ENCODE measurements at places on chromosomes 4 and X.

GRCh38 chr4:1082215-1083182 is 30.9 kb downstream of the RNF212 start:
- peak; percentile 21 for DNase-seq

DNA sequence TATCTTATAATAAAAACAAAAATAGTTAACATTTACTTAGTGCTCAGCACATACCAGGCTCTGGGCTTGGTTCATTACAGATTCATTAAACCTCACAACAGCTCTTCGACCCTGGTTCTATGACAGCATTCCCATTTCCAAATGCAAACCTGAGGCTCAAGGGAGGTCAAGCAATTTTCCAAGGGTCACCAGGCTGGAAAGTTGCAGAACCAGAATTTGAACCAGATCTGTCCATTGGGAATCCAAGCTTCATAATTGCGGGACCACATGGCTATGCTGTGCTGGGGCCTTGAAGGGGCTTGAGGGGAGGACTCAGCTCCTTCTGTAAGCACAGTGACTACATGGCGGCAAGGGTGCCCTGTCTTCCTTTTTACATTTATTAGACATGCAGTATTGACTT is 197.3 kb upstream of the LNX1 start:
- DNase-seq, result no peak

- no peak for DNase-seq
Measured at GRCh38 chr4:184406958-184407391, 67.4 kb downstream of the IRF2 start.

- no peak for DNase-seq
Measured at GRCh38 chr4:25757452-25757851, 101.8 kb downstream of the SLC34A2 start.

DNA sequence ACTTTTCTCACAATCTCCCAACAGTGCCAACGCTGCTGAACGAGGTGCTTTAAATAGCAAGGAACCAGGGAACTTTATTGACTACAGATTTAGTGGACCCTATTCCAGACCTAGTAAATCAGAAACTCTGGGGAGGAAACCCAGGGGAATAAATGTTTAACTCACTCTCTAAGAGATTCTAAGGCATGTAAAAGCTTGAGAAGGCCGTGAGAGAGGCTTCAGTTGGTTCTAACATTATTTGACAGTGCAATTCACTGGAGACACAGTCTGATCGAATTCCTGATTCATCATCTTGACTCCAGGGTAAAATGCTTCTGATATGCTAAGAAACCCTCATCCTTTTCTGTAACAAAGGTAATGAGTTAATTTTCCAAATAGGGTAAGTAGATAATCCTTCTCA is 494.4 kb downstream of the KCNIP4 start:
- DNase-seq, result no peak

- DNase-seq, result no peak
Measured at GRCh38 chrX:39819921-39820849, 277.6 kb downstream of the BCOR start.

DNA sequence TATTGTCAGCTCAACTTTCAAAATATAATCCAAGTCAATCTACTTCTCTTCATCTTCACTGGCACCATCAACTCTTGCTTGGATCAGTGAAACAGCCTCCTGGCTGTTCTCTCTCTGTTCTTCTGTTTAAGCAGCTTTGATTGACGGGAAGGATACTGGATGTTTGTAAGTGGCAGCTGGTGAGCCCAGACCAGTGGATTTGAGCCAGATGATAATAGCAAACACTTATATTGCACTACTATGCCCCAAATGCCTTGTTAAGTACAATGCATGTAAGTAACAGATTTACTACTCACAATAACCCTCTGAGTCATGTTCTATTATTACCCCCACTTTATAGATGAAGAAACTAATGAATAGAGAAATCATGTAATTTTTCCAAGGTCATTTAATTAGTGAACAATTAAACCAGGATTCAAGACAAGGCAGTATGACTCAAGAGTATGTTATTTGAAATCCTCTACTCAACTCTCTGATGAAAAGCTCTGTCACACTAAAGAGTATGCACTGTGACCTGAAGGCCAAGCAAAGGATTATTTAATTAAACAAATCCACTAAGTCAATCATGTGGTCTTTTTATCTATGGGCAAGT is 44.8 kb downstream of the SPANXN3 start:
- peak; percentile 48 for DNase-seq

GRCh38 chr4:93879919-93880318 is 51.4 kb downstream of the ATOH1 start:
- no peak for DNase-seq

DNA sequence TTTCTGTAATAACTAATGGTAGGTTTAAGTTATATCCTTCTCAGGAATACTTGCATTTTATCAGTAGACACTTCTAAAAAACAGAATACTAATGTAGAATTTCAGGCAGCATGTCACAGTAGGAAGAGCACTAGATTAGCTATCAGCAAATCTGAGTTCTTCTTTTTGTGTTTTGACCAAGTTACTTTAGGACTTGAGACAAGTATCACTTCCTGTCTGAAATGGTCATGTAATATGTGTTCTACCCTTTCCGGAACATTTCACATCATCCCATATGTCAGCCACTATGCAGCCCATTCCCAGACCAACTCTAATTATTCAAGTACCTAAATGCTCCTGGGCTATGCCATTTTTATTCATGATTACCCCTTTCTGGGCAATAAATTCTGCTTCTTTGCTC is 401.8 kb upstream of the RPS6KA3 start:
- DNase-seq, result no peak

DNA sequence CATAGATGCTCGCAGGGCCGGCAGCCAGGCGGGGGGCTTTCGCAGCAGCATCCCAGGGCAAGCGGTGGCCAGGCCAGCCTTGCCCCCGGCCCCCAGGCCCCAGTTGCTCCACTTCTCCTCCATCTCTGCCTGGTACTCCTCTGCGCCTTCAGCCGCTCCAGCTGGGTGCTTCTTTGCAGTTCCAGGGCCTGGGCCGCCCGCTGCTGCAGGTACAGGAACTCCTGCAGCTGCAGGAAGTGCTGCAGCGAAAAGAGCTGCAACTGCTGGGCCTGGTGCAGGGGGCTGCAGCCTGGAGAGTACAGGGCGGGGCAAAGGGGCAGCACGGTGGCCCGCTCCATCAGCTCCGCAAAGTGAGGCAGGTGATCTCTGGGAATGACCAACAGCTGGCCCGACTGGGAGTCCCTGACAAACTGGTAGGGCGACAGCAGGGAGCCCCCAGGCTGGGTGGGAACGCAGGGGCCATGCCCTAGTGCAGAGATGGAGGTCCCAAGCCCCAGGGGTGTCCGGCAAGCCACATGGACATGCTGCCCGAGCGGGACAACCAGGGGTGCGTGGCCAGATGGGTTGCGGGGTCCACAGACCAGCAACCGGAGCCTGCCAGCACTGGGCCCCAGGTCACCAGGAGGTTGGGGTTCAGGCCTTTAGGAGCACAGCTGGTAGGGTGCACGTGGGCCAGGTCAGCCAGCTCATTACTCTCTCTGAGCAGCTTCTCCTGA is 75.9 kb upstream of the UCP1 start:
- DNase-seq, result no peak

GRCh38 chr4:27090406-27090805 is 229.8 kb downstream of the STIM2 start:
- no peak for DNase-seq

DNA sequence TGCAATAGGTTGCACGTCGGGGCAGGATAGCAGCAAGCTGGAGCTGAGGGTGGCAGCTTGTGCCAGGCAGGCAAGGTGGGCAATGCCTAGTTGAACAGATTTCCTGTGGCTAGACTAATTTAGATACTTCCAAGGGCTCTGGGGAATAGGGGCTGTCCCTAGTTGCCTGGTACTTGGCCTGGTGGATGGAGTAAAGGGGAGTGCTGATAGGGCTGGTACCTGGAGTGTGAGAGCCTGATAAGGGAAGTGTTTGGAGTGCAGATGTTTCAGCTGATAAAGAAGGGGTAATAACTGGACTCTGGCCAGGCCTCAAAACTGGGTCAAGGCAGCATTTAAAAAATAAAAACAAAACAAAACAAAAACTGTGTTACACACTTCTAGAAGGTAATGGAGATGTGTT is 665.5 kb downstream of the CCSER1 start:
- DNase-seq, result no peak

GRCh38 chr4:37431417-37431743 is 186.8 kb downstream of the NWD2 start:
- DNase-seq, result no peak

DNA sequence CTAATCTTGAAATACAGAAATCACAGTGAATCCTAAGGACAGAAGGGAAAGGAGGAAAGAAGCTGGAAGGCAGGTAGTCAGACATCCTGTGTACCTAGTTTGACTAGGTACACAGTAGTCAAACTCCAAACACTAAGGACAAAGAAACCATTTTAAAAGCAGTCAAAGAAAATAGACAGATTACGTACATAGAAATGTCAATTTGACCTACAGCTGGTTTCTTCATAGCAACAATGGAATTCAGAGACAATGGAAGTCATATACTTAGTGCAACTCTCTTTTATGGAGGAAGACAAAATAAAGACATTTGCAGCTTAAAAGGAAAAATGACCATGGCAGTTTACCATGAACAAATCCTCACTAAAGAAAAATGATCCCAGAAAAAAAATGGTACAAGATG is 79.0 kb downstream of the NEUROG2 start:
- DNase-seq, result no peak

GRCh38 chr4:173181848-173182247 is 13.2 kb downstream of the GALNT7 start:
- no peak for DNase-seq

DNA sequence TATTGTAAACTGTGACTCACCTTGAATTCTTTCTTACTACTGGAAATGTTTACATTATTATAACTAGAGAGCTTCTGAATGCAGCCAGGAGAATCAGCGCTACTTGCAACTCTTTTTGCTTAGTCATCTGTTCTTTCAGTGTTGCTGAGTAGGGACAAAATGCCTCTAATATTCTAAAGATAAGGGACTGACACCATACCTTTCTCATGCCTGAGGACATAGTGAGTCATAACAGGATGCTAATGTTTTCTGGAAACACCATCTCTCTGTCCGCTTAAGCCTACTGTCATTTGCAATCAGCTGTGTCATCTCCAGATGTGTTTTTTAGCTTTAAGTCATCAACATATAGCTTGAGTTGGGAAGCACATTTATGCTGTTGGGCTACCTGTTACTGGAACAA is 108.3 kb downstream of the QRFPR start:
- DNase-seq, result no peak

DNA sequence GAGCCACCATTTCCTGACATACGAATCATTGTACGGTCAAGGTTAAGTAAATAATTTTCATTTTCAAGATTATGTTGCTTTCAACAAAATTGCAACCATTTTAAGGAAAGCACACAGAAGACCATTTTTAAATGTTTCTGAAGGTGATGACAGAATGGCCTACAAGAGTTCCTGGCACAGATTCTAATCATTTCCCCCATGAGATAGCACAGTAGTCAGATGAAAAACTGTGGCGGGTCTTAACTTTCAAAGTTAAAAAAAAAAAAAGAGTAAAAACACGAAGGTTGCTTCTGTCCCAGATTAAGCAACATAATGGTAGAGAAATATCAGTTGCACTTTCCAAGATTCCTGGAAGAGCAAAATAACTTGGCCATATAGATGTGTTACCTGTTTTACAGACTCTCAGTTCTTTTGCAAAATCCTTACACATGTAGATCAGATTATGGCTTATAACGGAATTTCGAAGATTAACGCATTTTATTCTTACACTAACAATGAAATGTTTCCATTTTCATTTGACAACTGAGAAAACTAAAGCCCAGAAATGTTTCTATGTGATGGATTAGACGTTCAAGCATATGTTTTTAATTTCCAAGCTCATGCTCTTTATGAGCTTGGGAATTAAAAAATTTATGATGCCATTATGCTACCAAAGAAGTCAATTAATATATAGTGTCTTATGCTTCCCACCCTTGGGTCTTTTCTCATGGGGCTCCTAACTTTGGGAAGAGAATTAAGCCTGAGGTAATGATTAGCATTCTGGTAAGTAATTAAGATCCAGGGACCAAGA is 335.1 kb upstream of the CLNK start:
- DNase-seq, result no peak

- no peak for DNase-seq
Measured at GRCh38 chrX:13697455-13697854, 8.5 kb downstream of the RAB9A start.

DNA sequence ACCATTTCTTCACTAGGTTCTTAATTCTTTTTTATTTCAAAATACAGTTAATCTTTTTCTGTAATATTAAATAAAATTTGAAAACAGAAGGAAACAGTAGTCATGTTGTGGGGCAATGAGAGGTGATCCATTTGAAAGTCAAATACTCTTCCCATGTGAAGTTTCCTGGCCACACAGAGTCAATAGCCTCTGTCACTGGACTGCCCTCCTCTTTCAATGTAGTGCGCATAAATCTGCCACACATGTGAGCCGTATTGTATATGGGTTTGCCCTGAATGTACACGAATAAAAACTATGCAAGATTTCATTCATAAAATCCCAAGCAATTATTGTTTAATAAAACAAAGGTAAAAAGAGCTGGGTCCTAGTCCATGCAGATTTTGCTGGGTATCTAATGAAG is 59.1 kb downstream of the NKX6-1 start:
- no peak for DNase-seq

GRCh38 chrX:125621588-125621927 is 301.9 kb downstream of the TEX13C start:
- DNase-seq, result no peak

GRCh38 chrX:55839485-55839884 is 121.9 kb downstream of the RRAGB start:
- DNase-seq, result no peak

- no peak for DNase-seq
Measured at GRCh38 chr4:81789741-81790399, 318.2 kb upstream of the RASGEF1B start.

DNA sequence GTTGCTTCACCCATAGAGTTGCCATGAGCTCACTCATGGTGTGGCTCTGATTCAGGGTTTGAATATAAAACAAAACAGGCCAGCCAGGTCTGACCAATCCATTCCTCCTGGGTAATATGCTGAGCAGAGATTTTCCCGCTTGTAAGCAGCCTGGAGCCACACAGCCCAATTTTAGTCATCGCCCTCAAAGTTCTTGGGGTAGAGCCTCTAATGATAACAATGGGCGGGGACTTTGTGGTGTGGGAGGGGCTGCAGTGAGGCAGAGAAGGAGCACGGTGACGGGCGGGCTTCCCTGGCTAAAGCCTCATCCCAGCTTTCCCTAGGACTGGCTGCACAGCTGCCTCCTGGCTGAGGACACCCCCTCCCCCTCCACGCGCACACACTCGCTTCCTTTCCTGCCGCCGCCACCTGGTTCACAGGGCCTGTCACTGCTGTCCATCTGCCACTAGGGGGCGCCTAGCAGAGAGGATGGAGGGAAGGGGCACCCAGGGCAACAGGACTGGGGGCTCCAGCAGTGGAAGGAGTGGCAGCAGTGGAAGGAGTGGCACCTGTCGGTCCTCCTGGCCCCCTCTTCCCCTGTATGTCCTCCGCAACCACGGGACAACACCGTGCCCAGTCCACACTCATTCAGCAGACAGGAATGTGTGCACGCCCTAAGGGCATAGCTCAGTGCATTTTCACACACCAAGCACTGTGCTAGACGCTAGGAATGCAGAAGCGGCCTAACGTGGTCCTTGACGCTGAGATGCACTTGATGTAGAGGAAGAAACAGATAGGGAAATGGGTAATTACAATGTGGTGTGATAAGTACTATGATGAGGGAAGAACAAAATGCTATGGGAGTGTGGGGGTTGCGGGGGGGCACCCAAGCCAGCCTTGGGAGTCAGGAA is 26.8 kb downstream of the PRPS1 start:
- DNase-seq, result peak; percentile 8

GRCh38 chr4:158884280-158884679 is 115.5 kb downstream of the FNIP2 start:
- no peak for DNase-seq

All from SHP77 treated with DMSO at 0.1 percent for 48 hours (cell line).